ENCODE measurements at places on chromosomes 7 and 10. TPM values are rescaled to one million over a fixed set of nuclear protein-coding genes. Genes with fewer than 3 reads are reported as not detected.

Gene MYO1G
- 0.02 TPM for polyA plus RNA-seq

Gene SFR1
- polyA plus RNA-seq: 7.9 TPM

Gene TEX36
- polyA plus RNA-seq: not detected

Gene GRID2IP
- polyA plus RNA-seq: 0.01 TPM

Gene SBDS
- polyA plus RNA-seq: 64.4 TPM

Gene PTPRN2
- polyA plus RNA-seq: not detected

Gene HHEX
- 0.16 TPM for polyA plus RNA-seq

Gene ZP3
- 3.1 TPM for polyA plus RNA-seq

Gene ERVW-1
- polyA plus RNA-seq: not detected

Gene C10orf53
- not detected for polyA plus RNA-seq

Gene PPA1
- 181 TPM for polyA plus RNA-seq

Gene CALY
- not detected for polyA plus RNA-seq

Gene HOXA9
- polyA plus RNA-seq: 0.03 TPM

Gene FLNC
- 0.03 TPM for polyA plus RNA-seq

Gene CYP26C1
- polyA plus RNA-seq: 0.02 TPM

Gene ASIC3
- polyA plus RNA-seq: 0.34 TPM

Gene IFIT1
- 0.37 TPM for polyA plus RNA-seq

Gene FAM25G
- 1.4 TPM for polyA plus RNA-seq

Gene FBXO24
- polyA plus RNA-seq: 0.44 TPM

Gene IL6
- not detected for polyA plus RNA-seq

Gene TEX47
- not detected for polyA plus RNA-seq

Gene AKR1C2
- polyA plus RNA-seq: 40.3 TPM

Gene NKX2-3
- not detected for polyA plus RNA-seq

Gene SEMA3A
- polyA plus RNA-seq: 6.9 TPM

Gene KIAA1217
- 12.3 TPM for polyA plus RNA-seq

Gene RP9
- polyA plus RNA-seq: 17.6 TPM

Gene IRF5
- polyA plus RNA-seq: 2.8 TPM

Gene CDHR1
- polyA plus RNA-seq: 8.8 TPM

Gene NRG3
- not detected for polyA plus RNA-seq

Gene LDB3
- polyA plus RNA-seq: not detected

Gene LARP4B
- polyA plus RNA-seq: 37.3 TPM

Gene MYOZ1
- polyA plus RNA-seq: not detected

Gene EFCAB10
- not detected for polyA plus RNA-seq

Gene HMX2
- not detected for polyA plus RNA-seq

Gene GNG11
- polyA plus RNA-seq: 0.31 TPM

Gene NPTX2
- polyA plus RNA-seq: 0.01 TPM

Gene EEPD1
- polyA plus RNA-seq: 1.5 TPM

Gene HDAC9
- polyA plus RNA-seq: 5.9 TPM

Gene EPC1
- 16.3 TPM for polyA plus RNA-seq

Gene LFNG
- 35.5 TPM for polyA plus RNA-seq

Gene TFR2
- polyA plus RNA-seq: 0.23 TPM

Gene CACNB2
- polyA plus RNA-seq: not detected

Gene NRAP
- polyA plus RNA-seq: not detected

Gene ADRA2A
- polyA plus RNA-seq: not detected

Gene SH2D4B
- polyA plus RNA-seq: 0.02 TPM

Gene ADIRF
- polyA plus RNA-seq: 517 TPM

Gene LRRC18
- polyA plus RNA-seq: not detected

Gene EBF3
- not detected for polyA plus RNA-seq

Gene SPDYE11
- not detected for polyA plus RNA-seq

Gene HERPUD2
- 39.4 TPM for polyA plus RNA-seq

Gene MKX
- not detected for polyA plus RNA-seq

Gene HOXA7
- 3.9 TPM for polyA plus RNA-seq

Gene PPP1R9A
- not detected for polyA plus RNA-seq

Gene PRPS1L1
- not detected for polyA plus RNA-seq

Gene RFC2
- polyA plus RNA-seq: 50.2 TPM

Gene HBP1
- 18.0 TPM for polyA plus RNA-seq

Gene INMT
- not detected for polyA plus RNA-seq

Gene CASD1
- polyA plus RNA-seq: 3.1 TPM

Gene CYTH3
- polyA plus RNA-seq: 42.9 TPM
